ENCODE measurements at places on chromosomes 1 and 21.

DNA sequence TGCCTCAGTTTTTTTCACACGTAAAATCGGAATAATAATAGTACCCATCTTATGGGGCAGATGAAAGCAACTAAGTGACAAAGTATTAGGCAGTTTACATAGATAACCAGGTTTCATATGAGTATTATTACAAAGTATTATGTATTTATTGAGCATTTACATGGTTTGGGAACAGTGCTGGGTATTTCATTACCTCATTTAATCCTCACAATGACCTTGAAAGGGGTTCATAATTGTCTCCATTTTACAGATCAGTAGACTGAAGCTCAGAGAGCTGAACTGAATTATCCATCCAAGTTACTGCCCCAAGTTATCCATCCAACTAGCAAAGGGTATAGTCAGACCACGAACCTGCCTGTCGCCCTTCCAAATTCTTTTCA lies 21.2 kb downstream of the TCEA3 start:
- no peak for DNase-seq

DNA sequence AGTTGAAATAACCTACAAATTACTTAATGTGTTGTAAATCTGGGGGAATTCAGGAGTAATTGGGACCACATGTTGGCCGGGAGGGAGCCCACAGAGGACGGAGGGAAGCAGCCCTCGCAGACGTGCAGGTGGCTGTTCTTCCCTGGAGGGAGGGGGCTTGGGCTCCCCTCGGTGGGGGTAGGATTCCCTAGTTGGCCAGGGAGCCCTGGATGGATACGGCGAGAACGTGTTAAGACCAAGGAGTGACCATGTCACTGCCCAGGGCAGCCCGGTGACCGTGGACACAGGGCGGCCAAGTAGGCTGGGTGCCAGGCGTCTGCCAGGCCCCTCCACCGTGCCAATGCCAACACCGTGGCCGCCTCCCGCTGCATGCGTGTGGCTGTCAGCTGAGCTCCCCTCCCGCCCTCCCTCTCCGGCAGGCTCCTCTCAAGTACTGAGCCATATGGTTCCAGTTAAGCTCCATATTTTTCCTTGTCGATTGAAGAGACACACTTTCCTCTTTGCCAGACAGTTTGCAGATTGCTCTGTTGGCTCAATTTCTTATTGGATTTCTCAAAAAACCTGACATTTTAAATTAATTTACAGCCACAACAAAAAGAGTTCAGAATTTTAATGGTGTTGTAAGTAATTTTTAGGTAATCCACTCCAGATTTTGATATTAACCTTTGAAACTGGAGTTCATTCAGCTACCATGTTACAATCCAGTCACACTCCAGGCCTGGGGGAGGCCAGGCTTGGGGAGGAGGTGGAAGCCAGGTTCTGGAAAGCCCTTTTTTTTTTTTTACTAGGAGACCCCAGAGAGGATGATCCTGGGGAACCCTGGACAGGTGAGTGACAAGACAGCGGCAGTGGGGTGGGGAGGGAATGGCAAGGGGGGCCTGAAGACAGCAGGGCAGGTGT lies 71.2 kb downstream of the CASZ1 start:
- DNase-seq: peak; percentile 79

DNA sequence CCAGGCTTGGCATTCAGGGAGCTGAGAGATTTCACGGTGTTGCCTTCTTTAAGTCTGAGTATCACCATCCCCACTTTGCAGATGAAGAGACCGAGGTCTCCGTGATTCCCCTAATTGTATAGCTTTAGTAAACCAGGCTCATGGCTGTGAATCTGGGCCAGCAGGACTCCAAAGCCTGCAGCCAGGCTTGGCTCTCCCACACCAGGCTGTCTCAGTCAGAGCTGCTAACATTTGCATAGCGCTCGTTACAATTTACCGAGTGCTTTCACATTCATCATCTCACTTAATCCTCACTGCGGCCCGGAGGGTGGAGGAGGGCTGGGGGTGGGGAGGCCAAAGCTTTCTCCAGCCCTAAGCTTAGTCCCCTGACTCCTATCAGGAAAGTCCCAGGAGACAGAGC lies 11.7 kb downstream of the C1orf94 start:
- no peak for DNase-seq

GRCh38 chr21:37593015-37593414 lies 226.4 kb downstream of the DYRK1A start:
- DNase-seq: peak; percentile 84

GRCh38 chr1:107196973-107197562 lies 56.2 kb downstream of the NTNG1 start:
- peak; percentile 94 for DNase-seq

DNA sequence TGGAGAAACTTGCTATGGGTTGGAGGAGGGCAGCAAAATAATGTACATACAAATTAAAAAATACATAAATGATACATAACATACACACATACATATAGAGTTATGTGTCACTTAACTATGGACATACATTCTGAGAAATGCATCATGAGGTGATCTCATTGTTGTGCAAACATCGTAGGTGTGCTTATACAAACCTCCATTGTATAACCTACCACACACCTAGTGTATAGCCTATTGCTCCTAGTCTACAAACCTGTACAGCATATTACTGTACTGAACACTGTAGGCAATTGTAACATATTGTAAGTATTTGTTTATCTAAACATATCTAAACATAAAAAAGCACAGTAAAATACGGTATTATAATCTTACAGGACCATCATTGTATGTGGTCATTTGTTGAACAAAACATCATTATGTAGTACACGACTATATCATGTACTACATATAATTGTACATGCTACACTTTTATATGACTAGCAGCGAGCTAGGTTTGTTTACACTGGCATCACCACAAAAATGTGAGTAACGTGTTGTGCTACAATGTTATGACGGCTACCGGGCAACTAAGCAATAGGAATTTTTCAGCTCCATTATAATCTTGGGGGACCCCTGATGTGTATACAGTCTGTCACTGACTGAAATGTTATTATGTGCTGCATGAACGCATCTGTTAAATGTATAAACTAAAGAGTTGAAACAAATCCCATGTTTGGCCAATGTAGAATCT lies 35.5 kb downstream of the ITGB3BP start:
- DNase-seq: no peak

DNA sequence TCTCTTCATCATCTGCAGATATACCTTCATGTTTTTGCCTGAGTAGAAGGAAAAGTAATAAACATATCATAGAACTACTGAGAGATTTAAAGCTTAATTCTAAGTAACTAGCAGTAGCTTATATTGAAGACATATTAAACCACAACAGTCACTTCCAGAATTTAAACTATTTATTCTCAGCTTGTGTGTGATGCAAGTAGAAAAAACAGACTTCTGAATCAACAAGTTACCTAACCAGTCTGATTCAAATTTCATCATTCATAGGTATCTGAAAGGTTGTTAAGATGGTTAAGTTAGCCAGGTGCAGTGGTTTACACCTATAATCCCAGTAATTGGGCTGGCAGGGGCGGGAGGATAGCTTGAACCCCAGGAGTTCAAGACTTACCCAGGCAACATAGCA lies 41.9 kb downstream of the SPAG17 start:
- DNase-seq: no peak

DNA sequence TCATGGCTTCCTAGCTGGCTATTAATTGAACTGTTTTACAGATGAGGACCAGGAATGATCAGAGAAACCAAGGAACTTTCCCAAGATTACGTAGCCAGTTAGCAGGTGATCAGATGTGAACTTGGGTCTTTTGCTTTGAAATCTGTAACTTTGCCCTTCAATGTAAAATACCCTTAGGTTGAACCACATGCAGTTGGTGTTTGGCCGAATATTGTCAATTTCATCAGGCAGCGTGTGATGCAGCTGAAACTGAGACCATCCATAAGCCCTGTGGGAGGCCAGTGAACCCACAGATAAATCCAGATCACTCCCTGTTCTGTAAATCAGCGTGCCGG lies 150.8 kb downstream of the ETS2 start:
- DNase-seq: no peak

- DNase-seq: no peak
These were observed 59.9 kb downstream of the CYYR1 start for GRCh38 chr21:26513212-26513611.

DNA sequence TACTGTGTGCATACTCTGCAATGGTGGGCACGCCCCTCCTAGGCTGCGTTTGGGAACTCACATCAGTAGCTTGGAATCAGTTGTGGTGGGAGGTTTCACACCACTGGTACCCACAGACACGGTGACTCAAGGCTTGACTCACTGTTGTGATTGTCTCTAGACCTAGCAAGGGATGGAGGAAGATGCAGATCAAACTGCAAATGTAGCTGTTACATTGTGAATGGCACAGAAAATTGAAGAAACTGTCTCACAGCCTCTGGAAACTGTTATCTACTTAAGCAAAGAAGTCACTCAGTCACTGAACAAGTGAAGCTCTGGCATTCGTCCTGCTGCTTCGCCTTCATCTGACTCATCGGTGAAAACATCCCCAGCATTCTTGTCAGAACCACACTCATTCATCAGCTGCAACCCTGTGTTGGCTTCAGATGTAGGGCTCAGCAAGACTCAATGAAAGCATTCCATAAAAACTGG lies 59.5 kb downstream of the POFUT2 start:
- DNase-seq: no peak

GRCh38 chr1:171969813-171970212 lies 128.5 kb downstream of the DNM3 start:
- no peak for DNase-seq

- no peak for DNase-seq
These were observed 52.5 kb upstream of the SCYL3 start for GRCh38 chr1:169946206-169946605.

- DNase-seq: peak; percentile 25
These were observed 184.5 kb downstream of the KAZN start for GRCh38 chr1:14782741-14783591.

DNA sequence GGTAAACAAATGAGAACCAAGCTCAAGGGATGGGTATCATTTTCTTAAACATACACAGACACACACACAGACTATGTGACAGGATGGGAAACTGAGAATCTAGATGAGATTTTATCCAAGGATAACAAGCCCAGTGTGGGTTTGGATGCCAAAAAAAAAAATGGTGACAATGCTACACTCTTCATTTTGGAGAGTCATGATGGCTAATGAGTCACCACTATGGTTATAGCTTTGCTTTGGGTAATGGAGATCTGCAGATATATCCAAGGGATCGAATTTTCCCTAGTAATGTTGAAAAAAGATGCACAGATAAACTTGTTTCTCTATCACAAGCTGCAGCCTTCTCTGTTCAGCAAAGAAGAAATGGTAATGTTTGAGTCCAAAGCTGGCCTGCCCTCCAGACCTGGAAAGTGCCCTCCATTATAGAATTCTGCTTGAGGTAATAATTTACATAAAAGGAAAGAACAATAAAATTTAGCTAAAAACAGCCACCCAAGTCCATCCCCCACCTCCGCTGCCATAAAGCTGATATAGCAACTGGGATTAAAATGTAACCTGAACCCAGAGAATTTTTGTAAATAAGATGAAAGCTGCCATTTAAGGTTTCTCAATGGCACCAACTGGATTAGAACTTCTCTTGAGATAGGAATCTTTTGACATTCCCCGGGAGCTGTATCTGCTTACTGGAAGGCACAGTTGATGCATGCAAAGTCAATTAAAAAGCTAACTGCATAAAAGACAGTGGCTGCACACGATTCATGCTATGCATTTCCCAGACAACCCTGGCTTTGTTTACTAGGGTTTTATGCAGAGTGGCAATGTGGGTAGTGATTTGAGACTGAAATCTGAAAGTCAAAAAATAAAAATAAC lies 395.2 kb upstream of the LYPLAL1 start:
- DNase-seq: no peak

GRCh38 chr21:29407571-29407970 lies 108.8 kb downstream of the BACH1 start:
- no peak for DNase-seq

DNA sequence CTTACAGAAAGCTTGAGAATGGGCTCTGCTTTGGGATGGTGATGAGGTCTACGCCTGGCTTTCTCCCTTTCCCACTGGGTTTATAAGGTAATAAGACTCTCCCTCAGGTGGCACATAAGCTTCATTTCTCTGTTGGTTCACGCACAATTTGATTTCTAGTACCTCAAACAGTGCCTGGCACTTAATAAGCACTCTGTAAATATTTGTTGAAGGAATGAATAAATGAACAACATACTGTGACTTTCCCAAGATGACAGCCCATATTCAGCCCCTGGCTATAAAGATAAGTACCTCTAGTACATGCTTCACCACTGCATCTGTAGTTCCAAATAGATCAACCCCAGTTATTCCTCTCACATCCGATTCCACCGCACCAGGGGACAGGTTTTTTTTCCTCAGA lies 17.8 kb downstream of the COPA start:
- peak; percentile 98 for DNase-seq
